NCI-H748 treated with DMSO at 0.1 percent for 48 hours (cell line): ENCODE measurements at places on chromosomes 5 and 9.

GRCh38 chr9:23538461-23539003 lies 287.5 kb downstream of the ELAVL2 start:
- no peak for DNase-seq

DNA sequence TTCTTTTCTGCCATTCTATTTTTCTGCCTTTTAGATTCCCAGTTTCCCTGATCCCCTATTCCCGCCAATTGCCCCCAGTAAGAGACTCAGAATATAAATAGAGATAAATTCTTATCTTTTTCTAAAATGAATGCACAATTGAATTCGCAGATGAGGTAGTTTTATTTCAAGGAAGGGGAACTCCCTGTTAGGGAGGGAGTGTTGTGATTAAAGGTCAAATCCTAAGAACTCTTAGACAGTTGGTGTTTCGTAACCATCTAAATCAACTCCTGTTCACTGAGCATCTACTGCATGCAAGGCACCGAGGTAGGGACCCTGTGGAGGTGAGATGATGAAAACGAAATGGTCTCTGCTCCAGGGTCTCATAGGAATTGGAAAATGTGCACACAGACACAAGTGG lies 7.7 kb upstream of the MAP3K1 start:
- no peak for DNase-seq

- no peak for DNase-seq
These were observed 639.4 kb downstream of the SEMA5A start for GRCh38 chr5:8906303-8906967.

DNA sequence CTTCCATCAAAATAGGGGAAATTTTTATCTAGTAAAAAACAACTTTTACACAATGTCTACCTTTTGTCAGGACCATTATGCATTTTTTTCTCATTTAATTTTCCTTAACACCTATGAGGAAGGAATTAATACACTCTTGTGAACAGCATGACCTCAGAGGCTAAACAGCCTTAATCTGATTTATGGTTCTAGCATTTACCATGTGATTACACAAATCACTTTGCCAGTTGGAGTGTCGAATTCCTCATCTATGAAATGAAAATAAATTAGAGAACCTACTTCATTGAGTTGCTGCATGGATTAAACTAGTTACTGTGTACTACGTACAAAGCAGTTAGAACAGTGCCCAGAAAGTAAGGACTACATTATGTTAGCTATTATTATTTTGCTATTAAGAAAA lies 187.7 kb upstream of the MPDZ start:
- no peak for DNase-seq

- DNase-seq, result no peak
These were observed 34.3 kb downstream of the NIPAL4 start for GRCh38 chr5:157494178-157494832.

DNA sequence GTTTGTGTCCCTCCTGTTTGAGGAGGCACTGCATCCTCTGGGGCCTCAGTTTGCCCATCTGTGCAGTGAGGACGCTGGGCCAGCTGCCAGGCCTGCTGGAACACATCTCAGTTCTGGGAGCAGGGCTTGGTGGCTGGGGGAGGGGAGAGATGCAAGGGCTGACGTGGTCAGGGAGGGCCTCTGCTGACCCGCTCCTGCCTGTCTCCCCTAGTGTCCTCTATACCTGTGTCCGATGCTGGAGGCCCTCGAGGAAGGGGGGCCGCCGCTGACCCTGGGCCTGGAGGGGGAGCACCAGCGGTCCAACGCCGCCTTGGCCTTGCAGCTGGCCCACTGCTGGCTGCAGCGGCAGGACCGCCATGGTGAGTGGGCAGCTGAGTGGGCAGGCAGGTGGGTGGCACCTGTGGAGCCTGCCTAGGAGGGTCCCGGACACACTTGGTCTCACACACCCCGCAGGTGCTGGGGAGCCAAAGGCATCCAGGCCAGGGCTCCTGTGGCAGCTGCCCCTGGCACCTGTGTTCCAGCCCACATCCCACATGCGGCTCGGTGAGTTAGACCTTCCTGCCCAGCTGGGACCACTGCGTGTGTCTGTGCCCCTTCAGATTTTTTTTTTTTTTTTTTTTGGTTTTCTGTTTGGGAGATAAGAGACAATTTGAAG lies 5.8 kb downstream of the FPGS start:
- DNase-seq, result no peak

GRCh38 chr9:1977026-1977425 lies 38.1 kb upstream of the SMARCA2 start:
- no peak for DNase-seq

- DNase-seq, result no peak
These were observed 334.0 kb downstream of the NFIB start for GRCh38 chr9:13979941-13980318.

- no peak for DNase-seq
These were observed 293.4 kb upstream of the PUM3 start for GRCh38 chr9:3137347-3137695.

GRCh38 chr9:75106857-75107256 lies 18.5 kb downstream of the OSTF1 start:
- DNase-seq, result no peak

GRCh38 chr9:123679330-123679987 lies 250.5 kb downstream of the DENND1A start:
- DNase-seq, result peak; percentile 50

GRCh38 chr9:94864196-94864595 lies 137.7 kb downstream of the AOPEP start:
- DNase-seq, result no peak

DNA sequence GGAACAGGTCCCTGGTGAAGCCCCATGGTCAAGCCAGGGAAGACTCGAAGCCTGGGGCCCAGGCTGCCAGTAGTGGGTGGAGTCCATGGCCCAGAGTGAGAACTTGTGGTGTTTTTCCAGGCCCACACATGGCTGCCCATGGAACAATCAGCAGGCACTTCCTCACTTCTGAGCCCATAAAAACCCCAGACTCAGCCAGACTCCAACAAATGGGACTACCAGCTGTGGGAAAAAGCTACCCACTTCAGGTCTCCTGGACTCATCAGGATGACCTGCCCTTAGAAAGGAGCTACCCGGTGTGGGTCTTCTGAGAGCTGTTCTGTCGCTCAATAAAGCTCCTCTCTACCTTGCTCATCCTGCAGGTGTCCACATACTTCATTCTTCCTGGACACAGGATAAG lies 108.9 kb downstream of the ST8SIA4 start:
- no peak for DNase-seq

GRCh38 chr5:73317523-73317922 lies 131.1 kb downstream of the FOXD1 start:
- DNase-seq, result no peak

GRCh38 chr9:13026956-13027355 lies 252.1 kb downstream of the LURAP1L start:
- DNase-seq, result no peak

GRCh38 chr5:140443-140829 lies 48.5 kb downstream of the PLEKHG4B start:
- DNase-seq, result no peak

GRCh38 chr5:179327021-179327735 lies 18.1 kb downstream of the ADAMTS2 start:
- no peak for DNase-seq

GRCh38 chr5:56565283-56565615 lies 250.1 kb upstream of the MAP3K1 start:
- DNase-seq, result no peak

- DNase-seq, result no peak
These were observed 40.8 kb upstream of the LARP1 start for GRCh38 chr5:154714266-154714986.

- DNase-seq, result no peak
These were observed 352.6 kb upstream of the PANK3 start for GRCh38 chr5:168931638-168932345.

DNA sequence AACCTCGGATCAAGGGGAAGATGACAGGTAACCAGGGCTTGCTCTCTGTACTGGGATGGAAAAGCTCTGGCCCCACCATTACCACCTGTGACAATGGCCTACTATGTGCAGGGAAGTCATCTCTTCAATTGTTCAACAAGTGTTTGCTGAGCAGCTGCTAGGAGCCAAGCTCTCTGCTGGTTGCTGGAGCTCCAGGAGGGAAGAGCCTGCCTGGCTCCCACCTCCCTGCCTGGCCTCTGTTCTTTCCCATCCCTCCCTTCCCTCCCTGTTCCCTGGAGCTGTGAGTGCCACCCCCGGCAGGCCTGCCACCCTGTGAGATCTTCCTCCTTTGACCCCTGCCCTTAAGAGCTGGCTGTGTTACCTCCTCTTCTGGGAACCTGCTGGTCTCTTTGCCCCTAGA lies 59.7 kb upstream of the IER5L start:
- no peak for DNase-seq

GRCh38 chr5:137570070-137570469 lies 70.9 kb upstream of the SPOCK1 start:
- no peak for DNase-seq

GRCh38 chr5:79031485-79031867 lies 38.0 kb downstream of the DMGDH start:
- no peak for DNase-seq

DNA sequence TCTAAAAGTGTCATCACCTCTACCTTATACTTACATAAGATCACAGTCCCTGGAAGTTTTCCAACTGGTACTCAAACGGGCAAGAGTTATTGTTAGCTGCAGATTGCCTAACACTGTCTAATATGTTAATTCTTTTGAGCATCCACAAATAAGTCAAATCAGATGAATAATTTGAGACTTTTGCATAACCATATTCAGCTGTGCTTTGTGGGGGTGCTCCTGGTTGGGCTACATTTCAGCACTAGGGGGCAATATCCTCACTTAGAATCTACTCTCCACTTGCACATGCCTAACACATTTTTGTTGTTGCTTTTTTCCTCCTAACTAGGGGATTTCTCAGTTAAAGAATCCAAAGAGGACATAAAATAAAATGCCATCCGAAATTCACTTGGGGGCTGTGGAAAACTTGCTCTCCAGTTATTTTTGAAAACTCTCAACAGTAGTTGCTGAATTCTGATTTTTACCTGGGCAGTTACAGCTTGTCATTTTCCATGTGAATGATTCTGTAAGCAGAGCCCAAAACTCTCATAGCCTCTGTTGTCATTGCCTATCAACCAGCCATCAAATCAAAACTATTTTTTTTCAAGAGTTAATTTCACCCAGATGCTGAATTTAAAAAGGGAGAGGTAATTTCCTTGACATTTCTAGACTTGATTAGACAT lies 71.5 kb downstream of the TRIM36 start:
- DNase-seq, result peak; percentile 51

DNA sequence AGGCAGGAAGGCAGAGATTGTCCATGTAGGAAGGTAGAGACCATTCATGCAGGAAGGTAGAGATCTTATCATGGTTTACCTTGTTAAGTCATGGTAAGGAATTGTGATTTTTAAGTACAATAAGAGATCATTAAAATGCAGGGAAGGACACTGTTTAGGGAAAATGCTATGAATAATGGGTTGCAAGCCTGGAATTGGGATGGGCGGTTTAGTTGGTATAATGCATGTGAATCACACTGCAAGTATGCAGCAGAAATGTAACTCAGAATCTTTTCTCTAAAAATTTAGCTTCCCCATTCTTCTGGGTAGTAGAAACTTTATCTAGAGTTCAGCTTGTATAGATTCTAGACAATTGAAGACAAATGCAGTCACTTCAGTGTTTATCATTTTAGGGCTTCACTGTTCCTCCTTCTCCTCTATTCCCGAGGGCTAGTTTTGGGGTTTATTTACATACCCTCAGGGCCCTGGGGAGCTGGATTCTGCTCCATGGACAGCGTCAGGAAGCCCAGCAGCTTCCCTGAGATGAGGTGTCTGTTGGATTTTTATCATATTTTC lies 212.0 kb downstream of the SREK1 start:
- no peak for DNase-seq

GRCh38 chr9:113454914-113455761 lies 8.4 kb upstream of the RGS3 start:
- no peak for DNase-seq

- DNase-seq, result no peak
These were observed 3.5 kb upstream of the ACTBL2 start for GRCh38 chr5:57486027-57486602.

DNA sequence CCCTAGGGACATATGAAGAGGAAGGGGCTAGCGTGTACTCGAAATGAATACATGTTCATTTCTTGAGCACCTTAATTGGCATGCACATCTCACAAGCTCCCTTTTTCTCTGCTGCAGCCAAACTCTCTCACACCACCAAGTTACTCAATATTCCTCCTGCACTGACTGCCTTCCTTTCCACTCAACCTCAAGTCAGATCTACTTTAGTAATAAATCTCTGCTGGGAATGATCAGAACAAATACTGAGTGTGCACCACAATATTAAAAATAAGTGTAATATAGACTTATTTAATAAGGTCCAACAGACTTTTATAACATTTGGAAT lies 995.8 kb upstream of the WWC1 start:
- no peak for DNase-seq

GRCh38 chr9:110095776-110096175 lies 112.2 kb downstream of the C9orf152 start:
- DNase-seq, result no peak

GRCh38 chr5:145806923-145807322 lies 28.2 kb downstream of the PRELID2 start:
- no peak for DNase-seq
